ENCODE measurements at places on chromosomes 1 and 21.

DNA sequence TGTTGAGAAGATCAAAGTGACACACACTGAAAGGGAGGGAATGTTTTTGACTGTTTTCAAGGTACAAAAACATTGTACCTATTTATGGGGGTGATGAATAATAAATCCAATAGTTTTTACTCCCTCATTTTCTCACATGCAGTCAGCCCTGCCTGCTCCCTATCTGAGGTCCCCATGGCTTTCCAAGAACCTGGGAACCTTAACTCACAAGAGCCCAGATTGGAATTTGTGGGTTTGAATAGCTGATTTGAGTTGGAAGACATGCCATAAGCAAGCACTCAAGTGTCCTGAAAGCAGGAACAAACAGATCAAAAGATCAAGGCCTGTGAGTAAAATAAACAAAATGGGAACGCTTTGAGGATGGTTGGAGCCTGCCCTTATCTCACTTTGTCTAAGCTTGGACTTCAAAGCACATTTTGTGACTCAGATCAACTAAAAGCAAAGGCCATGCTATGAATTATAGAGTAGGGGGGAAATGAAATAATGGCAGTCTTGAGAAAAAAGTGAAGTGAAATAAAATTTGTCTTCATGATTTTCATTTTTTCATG lies 136.6 kb downstream of the LYPLAL1 start:
- DNase-seq = no peak

DNA sequence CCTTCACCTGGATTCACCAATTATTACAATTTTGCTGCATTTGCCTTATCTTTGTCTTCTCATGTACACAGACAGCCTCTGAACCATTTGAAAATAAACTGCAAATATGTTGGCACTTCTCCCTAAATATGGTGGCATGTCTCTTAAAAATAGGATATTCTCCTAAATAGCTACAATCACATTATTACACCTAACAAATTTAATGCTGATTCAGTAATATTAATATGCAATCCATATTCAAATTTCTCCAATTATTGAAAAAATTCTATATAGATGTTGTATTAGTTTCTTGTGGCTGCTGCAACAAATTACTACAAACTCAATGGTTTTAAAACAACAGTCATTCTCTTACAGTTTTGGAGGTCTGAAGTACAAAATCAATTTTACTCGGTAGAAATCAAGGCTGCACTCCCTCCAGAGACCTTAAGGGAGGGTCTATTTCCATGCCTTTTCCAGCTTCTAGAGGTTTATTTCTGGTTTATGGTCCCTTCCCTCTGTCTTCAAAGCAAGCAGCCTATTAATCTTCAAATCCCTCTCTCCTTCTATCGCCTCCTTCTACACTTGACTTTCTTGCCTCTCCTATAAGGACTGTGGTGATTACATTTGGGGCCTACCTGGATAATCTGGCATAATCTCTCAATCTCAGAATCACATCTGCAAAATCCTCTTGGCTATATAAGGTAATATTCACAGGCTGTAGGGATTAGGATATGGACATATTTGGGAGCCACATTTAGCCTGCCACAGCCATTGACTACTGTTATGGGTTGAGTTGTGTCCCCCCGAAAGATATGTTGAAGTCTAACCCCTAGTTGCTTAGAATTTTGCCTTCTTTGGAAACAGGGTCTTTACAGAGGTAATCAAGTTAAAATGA lies 52.5 kb upstream of the BOLA1 start:
- DNase-seq = no peak

DNA sequence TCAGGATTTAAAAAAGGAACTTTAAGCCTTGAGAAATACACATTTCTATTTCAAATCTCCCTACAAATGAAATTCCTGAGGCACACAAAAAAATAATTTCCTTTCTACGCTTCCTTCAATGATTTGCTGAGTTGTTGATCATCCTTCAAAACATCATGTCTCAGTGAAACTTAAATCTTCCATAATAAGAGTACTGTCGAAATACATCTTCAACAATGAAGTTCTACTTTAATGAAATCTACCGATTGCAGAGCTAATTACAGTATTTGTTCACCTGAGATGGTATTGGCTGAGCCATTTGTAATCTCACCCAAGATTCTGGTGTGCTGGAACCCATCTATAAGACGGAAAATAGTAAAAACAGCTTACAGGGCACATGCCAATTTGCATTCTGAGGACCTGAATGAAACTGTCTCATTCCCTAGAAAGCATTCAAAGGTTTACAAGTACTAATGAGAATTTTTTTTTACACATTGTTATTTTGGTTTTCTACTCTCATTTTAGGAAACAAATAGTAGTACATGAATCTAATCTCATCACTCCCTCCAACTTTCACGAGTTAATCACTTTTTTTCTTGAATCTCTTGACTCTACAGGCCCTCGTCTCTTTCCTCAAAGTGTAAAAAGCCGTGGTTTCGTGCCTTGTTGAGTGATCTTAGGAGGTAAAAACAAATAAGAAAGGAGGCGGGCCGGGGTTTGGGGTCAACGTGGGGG lies 1.1 kb downstream of the CHML start:
- peak; percentile 23 for DNase-seq

GRCh38 chr1:24294716-24295371 lies 24.3 kb upstream of the GRHL3 start:
- DNase-seq = peak; percentile 28

DNA sequence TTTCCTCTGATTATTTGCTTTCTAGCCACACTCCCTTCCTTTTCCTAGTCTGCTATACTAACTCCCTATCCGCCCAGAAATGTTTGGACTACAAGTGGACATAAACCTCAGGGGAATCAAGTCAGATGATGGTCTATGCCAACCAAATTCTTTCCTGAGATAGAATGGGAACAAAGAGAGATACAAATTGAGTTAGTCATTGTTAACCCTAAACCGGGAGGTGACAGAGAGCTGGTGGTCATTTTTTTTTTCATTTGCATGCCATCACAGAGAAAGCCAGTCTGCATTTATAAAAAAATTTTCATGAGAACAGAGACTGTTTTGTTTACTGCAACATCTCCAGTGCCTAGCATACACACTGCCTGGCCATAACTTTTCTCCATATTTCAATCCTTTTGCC lies 35.0 kb downstream of the MYSM1 start:
- DNase-seq = no peak

DNA sequence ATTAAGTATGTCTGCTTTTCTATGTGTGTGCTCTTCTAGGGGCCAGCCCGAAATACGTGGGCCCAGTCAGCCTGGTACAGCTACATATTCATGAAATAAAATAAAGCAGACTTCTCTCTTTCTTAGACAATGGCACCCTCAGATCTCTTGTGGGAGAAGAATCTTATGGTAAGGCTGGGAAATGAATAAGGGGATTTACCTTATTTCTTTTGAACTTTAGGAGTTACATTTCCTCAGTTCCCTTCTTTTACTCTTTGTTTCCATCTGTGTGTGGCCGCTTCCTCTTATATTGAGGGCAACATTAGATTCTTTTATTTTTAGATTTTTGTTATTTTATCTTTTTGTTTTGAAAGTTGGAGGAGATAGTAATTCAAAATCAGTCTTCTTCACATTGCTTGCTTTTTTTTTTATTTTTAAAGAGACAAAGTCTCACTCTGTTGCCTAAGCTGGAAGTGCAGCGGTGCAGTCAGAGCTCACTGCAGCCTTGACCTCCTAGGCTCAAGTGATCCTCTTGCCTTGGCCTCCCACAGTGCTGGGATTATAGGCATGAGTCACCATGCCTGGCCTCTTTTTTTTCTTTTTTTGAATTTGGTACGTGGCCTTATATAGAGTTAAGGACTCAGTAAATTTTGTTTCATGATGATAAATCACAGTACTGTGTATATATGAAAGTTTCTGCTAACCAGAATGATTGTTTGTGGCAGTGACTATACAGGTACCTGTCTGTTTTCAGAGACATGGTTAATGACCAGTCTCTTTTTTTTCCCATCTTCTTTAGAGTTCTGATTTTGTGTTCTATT lies 9.1 kb downstream of the LAMC1 start:
- no peak for DNase-seq

DNA sequence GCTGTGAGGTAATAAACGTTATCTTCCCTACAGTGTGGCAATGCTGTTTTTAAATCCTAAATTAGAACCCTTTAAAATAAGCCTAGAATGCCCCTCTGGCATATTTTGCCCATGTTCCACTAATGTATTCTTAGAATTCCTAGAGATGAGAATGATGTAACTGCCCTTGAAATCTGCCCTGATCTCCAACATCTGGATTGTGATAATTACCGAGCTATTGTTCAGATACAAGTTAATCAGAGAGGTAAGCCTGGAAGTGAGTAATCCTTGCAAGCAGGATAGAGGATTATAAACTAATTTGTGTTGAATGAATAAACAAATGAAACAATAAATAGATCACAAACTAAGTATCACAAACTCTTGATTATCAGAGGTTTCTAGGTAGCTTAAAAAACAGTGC lies 107.8 kb upstream of the DMRTA2 start:
- no peak for DNase-seq

DNA sequence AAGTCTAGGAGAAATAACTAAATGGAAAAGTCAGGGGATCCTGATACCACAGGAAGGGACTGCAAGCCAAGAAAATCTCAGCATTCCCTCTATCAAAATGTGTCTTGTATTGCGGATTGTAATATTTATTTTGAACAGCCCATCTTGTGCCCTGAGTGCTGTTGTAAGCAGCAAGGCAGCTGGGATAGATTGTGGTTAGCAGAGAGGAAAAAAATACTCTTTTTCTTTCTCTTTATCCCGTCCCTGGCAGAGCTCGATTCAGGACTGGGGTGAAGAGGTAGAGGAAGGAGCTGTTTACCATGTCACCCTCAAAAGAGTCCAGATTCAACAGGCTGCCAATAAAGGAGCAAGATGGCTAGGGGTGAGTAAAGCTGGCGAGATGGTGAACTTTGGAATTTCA lies 1.2 kb downstream of the RGL1 start:
- DNase-seq = no peak

DNA sequence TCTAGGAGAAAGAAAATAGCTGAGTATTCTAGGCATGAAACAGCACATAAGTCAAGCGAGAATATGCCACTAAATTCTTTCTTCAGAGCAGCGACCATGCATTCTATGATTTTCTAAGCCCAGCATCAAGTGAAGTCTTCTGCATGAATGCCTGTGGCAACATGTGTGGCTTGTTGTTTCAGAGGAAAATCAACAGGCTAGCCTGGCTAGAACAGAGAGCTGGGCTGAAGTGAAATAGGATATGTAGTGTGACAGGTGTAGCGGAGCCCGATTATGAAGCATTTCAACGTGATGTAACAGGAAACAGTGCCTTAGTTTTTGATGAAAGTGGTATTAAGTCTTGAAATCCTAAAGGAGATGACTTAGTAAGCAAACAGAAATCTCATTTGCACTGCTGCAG lies 7.0 kb downstream of the CSDE1 start:
- no peak for DNase-seq

GRCh38 chr1:201676197-201676596 lies 137.3 kb downstream of the NAV1 start:
- no peak for DNase-seq

DNA sequence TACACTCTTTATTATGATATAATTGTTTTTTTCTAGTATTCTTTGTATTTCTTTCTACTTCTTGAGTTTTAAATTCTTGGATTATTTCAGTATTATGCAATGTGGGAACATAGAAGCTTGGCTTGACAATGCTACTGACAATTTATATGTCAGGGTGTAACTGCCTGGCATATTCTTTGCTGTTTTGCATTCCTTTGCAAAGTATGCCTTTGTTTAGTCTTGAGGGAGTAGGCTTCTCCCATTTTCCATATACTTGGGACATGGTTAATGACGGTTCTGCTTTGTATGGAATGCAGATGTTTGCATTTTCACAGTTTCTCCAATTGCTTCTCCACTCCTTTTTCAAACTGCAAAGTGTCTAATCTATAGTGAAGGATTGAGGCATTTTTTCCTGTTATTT lies 109.8 kb downstream of the HMCN1 start:
- no peak for DNase-seq

- DNase-seq = no peak
Measured at GRCh38 chr1:206944703-206945102, 1.6 kb downstream of the PIGR start.

All from inflammatory macrophage treated with lipopolysaccharide for 1 hour (primary cell).